ENCODE measurements at places on chromosomes 13 and 19.

- peak; percentile 33 for DNase-seq
Measured at GRCh38 chr19:10603084-10603872, 16.2 kb upstream of the AP1M2 start.

DNA sequence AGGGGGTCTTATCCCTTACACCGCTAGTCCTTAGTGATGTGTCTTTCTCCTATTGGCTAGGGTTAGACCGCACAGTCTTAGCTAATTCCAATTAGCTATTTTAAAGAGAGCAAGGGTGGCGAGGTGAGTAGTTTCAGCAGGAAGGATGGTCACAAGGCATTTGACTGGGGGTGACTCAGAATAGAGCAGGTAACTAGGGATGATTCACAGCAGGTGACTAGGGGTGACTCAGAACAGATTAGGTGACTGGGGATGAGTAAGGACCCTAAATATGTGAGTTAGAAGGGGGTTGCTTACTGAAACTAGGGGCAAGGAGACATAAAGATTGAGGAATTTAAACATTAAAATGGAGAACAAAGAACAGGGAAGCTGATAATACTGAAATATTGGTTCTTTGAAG, 64.3 kb downstream of the ZNF66 start:
- DNase-seq = no peak

- DNase-seq = no peak
Measured at GRCh38 chr19:8518536-8518935, 4.6 kb upstream of the ZNF414 start.

- no peak for DNase-seq
Measured at GRCh38 chr13:50611117-50611781, 232.2 kb downstream of the DLEU7 start.

- DNase-seq = no peak
Measured at GRCh38 chr13:74979703-74980102, 502.3 kb downstream of the TBC1D4 start.

- DNase-seq = no peak
Measured at GRCh38 chr13:107441279-107441678, 774.1 kb downstream of the LIG4 start.

GRCh38 chr13:73835138-73835721, 299.0 kb downstream of the KLF12 start:
- DNase-seq = no peak

- peak; percentile 92 for DNase-seq
Measured at GRCh38 chr19:43668406-43669109, 1.4 kb downstream of the PLAUR start.

GRCh38 chr19:51107406-51108065, 673 bp downstream of the CTU1 start:
- DNase-seq = no peak

GRCh38 chr13:101502618-101503017, 50.1 kb downstream of the ITGBL1 start:
- no peak for DNase-seq

DNA sequence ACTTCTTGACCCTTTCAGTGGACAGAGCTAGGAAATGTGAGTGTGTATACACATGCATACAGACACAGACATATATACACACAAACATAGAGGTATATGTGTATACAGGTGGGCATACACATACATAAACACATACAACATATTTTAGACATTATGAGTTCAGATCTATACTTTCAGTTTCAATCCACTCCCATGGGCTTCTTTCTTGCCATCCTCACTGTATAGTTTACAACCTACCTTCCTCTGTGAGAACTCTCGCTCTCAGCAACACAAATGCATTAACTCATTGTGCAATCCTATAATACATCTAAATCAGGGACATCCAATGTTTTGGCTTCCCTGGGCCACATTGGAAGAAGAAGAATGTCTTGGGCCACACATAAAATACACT, 21.2 kb upstream of the SCEL start:
- DNase-seq = no peak

- no peak for DNase-seq
Measured at GRCh38 chr19:42291435-42291810, 10.5 kb upstream of the PRR19 start.

DNA sequence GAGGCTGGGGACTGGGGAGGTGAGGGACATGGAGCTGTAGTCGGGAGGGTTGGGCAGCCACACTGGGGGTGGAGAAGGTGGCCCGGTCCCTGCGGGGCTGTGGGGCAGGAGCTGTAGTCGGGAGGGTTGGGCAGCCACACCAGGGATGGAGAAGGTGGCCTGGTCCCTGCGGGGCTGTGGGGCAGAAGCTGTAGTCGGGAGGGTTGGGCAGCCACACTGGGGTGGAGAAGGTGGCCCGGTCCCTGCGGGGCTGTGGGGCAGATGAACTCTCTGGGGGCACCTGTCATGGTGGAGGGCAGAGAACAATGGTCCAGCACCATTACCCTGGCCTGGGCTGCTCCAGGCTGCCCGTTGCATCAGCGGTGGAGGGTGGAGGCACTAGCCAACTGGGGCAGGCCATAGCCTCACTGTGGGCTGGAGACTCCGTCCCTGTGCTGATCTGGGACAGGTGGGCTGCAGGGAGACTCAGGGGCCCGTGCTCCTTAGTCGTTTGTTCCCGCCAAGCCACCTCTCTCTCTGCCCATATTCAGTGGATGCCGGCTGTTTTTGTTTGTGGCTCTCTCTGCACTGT, 51.4 kb downstream of the ATP11A start:
- DNase-seq = no peak

- no peak for DNase-seq
Measured at GRCh38 chr13:63636316-63636993, 2220.8 kb upstream of the PCDH20 start.

DNA sequence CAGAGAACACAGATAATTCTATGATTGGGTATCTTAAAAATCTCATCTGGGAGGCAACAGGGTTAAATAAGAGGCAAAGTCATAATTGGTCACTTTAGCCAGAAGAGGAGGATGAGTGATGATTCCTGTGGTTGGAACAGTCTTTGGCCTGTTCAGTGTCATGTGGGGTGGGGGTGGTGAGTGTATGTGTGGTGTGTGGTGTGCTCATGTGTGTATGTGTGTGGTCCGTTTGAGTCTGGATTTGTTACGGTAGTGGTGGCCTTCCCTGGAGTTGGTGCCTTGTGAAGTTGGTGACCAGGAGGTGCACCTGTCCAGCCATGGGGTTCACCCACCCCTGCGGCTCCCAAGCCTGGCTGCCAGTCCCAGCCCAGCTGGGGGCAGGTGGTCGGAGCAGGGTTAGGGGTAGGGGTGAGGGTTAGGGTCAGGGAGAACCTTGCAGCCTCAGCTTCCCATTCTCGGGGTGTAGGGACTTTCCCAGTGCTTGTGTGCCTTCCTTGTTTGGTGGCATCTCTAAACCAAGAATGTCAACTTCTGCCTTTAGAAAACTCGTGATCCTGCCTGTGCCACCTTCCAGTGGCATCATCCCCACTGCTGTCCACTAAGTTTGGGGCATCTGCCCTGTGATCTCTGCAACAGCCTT, 97.5 kb downstream of the RAB20 start:
- no peak for DNase-seq

Measured in esophagus squamous epithelium (tissue), 5 donors.